ENCODE measurements at places on chromosomes 5 and 9.

DNA sequence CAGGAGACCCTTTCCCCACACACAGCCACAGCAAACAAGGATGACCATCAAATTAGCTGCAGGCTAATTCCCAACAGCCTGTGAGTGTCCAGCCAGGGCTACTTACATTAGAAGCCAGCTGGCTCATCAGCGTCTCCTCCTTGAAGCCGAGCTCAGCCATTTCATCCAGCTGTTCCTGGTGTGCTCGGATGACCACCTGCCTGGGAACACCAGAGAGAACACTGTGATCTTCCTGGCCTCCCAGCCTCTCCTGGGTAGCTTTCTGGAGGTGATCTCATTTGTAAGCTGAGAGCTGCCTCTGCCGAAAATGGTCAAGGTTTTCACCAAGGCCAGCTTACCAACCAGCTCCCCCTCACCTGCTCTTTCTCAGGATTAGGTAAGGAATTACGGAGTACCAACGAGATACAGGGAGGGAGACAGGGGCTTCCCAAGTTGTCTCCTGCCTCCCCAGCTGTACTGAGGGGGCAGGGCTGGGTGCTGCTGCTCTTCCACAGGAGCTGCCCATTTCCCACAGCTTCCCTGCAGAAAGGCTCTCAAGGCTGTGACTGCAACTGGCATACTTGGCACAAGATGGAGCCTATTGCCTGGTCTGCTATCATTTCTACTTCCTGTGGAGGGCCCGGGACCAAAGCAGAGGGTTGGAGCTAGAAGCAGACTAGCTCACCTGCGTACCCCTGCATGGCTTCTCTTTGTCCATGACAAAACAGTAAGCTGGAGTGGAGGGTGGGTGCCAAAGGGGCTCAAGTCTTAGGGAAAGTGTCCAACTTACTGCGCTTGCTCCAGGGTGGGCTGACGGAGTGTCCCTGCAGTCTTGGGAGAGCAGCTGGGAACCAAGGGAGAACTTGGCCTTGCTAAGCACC lies 73.9 kb downstream of the KIF24 start:
- no peak for DNase-seq

DNA sequence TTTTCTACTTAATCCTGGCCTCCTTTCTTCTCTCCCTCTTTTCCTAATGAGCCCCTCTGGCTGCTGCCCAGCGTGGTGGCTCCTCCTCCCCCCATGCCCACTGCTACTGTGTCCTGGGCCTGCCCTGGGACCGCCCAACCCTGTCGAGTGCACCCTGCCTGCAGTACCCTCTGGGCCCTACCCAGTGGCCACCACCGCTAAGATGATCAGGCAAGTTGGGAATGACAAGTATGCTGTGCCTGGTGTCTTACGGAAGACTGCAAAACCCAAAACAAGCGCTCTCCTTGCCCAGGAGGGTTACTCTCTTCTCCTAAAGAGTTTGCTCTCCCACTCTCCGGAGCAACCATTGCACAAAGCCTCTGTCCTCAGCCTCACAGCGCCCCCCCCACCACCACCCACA lies 273.7 kb downstream of the SYK start:
- DNase-seq, result no peak

DNA sequence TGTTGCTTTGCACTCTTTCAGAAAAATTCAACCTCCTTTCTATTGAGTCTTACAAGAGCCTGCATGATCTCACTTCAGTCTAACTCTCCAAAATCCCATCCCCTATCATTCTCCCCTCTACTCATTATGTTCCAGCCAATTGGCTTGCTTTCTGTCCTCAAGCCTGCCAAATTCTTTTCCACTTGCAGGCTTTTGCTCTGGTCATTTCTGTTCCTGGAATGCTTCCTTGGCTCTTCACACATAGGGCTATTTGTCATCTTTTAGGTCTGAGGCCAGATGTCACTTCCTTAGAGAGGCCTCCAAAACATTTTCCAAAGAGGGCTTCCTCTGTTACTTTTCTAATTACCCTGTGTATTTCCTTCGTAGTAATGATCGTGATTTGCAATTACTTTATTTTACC lies 11.8 kb upstream of the CHD1 start:
- no peak for DNase-seq

GRCh38 chr5:10421896-10422691 lies 19.6 kb upstream of the ROPN1L start:
- peak; percentile 51 for DNase-seq

DNA sequence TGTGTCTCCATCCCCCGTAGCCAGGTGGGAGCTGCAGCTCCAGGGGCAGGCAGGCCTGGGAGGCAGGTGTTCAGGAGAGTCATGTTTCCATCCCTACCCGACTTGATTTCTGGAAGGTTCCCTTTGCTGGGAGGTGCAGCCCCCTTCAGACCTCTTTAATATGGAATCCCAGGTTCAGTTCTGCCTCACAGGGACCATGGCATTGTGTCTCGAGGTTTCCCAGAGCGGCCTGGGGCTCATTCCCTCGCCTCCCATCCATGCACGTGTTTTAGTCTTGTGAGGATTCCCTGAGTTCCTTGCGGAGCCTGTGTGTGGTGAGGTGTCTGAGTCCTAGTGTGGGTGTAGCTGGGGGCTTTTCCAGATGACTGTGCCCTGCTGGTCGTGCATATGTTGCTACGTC lies 16.5 kb upstream of the AHRR start:
- no peak for DNase-seq

DNA sequence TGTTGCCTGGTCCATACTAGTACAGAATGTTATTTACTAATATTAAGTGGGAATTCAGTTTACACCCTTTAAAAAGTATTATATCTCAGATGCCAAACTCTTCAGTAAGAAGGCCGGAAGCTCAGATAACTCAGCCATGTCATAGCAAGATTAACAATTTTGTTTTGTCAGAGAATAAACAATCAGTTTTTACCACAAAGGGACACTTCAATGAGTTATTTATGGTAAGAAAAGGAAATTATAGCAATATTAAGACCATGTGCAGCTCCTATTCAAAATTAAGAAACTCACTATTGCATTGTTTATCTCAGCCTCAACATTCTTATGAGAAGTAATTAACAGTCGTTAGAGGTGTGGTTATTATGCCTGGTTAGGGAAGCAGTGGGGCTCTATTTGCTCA lies 13.1 kb upstream of the ARL15 start:
- DNase-seq, result no peak

DNA sequence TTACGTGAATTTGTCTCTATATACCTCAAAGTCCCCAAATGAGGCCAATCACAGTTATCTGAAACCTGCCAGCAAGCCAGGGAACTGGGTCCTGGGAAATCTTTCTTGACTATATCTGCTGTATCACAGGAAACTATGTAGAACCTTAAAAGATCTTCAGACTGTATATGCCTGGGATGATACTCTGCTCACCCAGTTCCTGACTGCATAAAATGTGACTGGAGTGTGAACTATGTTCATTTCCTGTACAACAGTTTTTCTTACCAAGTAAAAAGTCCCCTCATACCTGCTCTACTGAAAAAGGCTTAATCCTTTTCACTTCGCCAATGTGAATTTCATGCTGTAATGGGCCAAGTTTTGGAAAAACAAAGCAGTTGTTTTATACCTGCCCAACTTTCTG lies 162.9 kb downstream of the ELAVL2 start:
- DNase-seq, result no peak

DNA sequence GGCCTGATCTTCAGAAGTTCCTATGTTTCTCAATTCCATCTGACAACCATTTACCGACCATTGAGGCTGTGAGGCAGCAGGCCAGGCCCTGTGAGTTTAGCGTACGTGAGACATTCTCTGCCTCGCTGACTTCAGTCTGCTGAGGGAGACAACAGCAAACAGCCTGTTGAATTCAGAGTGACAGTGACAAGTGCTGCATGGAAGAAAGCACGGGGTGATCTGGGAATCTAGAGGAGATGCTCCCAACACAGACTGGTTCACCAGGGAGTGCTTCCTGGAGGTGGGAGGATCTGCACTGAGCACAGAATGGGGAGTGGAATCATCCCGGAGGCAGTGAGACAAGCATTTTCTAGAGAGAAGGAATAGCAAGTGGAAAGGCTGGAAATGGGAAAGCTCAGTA lies 10.0 kb upstream of the DDX41 start:
- DNase-seq, result peak; percentile 69

DNA sequence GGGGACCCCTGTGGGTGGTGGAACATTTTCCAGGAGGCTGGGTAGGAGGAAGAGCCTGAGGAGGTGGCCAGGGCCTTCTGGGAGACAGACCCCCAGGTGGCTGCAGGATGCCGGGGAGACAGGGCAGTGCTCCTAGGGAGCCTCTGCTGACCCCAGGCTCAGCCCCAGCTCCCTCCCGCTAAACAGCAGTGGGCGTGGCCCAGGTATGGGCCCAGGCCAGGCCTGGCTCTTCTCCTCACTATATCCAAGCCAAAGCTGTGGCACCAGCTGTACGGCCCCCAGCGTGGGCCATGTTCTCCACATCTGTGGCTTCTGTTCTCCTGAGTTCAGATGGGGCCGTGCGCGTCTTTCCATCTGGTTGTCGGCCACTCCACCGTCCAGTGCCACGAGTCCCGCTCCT lies 58.5 kb downstream of the KCNT1 start:
- DNase-seq, result no peak

DNA sequence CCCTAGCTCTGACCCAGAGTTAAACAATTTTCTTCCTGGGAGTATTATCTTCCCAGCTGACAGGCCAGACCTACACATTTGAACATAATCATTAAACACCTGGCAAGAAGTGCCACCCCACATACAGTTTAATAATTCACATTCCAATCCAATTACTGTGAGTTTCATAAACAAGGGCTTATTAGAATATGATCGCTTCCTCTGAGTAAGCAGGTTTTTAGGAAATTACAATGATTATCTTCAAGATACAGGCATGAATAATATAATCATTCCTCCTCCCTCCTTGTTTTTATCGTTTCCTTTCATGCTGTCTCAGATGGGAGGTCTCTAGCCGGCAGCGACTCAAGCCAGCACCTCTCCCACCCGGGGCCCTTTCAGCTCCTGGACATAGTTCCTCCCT lies 15.8 kb upstream of the KIF4B start:
- no peak for DNase-seq

DNA sequence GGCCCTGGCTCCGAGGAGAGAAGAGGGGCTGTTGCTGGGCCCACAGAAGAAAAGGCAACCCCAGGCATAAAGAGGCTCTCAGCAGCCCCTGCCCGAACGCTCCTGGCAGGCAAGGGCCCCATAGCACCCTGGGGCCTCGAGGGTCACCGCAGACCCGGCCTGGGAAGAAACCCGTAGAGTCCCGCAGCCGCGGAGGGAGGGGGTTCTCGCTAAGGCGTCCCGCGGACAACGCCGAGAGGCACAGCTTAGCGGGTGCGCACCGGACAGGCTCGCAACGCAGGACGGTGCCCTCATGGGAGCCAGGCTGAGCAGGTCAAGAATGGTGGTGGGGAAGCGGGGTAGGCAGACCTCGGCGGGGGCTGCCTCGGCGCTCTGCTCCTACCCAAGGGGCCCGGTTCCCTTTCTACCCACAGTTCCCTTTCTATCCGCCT lies 6.7 kb downstream of the PITX1 start:
- DNase-seq, result no peak
